ENCODE measurements at places on chromosomes 5 and 9.
A peak's percentile ranks its signal among the peaks of the same experiment; 100 is the strongest.

DNA sequence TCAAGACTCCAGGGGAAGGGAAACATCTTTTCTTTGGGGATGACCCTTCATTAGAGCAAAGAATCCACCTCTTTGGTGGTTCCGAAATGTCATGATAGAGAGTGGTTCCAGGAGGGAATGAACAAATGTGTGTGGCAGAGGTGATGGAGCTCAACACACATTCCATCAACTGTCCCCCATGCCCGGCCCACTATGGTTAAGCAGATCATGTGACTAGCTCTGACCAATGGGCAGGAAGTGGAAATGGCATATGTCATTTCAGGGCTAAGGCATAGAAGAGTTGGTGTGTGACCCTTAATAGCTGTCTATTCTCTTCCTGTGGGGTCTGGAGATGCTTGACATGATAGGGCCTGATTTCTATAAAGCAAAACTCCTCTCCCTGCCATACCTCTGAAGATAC lies 194.6 kb downstream of the GAS1 start:
- no peak for DNase-seq

DNA sequence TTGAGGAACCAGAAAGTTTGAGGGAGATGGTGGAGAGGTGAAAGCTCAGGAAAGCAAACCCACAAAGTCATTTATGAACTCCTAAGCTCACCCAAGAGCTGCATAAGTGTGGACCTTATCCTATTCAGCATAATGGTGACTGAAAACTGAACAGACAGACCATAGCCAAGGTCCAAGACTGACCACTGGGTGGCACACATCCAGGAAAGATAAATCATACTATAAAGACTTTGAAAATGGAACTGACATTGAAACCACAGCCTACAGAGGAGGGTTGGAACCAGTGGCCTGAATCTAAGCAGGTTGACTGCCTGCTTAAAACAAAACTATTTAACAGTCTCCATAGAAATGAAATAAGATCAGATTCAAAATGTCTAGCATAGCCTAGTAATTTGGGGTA lies 121.0 kb upstream of the RGS7BP start:
- DNase-seq = peak; percentile 4

- DNase-seq = no peak
Observed at GRCh38 chr5:74294231-74294705, 346.3 kb downstream of the ENC1 start.

- no peak for DNase-seq
Observed at GRCh38 chr9:110655754-110656641, 12.6 kb upstream of the MUSK start.

- no peak for DNase-seq
Observed at GRCh38 chr9:105502276-105502675, 54.4 kb downstream of the FSD1L start.

- DNase-seq = peak; percentile 69
Observed at GRCh38 chr9:70113403-70114022, 69.9 kb downstream of the MAMDC2 start.

DNA sequence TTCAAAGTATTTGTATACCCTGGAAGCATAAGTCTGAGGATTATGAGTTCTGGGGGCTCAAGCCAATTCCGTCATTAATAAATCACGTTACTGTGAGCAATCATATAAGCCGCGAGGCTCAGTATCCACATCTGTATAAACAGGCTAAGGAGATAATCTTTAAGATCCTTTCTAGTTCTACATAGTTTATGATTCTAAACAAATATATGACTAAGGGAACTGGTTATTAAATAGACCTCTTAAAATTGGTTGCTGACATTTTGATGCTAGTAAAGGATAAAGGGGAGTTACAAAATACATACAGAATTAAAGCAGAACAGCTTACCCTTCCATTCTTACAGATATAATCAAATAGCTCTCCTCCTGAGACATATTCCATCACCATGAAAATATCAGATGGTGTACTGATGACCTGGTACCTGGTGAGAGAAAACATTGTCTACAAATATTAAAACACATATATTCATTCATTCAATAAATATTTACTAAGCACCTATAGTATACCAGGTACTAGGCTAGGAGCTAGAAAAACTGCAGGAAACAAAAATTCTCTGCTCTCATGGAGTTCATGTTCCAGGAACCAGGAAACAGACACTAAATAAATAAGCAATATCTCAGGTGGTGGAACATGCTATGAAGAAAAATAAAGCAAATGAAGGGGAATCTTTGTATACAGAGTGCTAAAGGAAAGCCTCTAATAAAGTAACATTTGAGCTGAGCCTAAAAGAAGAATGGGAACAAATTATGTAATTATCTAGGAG lies 19.5 kb upstream of the TTC33 start:
- DNase-seq = no peak

DNA sequence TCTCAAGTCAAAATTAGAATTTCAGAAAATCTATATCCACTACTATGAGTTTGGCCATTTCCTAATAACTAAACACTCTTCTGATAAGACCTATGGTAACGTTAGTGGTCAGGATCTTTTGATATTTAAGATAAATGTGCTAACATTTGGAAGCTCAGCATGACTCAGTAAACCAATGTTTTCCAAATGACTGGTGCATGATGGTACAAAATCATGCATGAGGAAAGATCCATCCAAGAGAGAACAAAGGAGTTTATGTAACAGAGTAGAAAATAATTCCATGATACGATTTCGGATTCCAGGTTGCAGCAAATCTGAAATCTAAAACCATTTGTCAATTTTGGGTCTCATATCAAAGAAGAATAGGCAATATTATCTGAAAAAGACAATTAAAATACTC lies 279.2 kb downstream of the NSG2 start:
- no peak for DNase-seq

DNA sequence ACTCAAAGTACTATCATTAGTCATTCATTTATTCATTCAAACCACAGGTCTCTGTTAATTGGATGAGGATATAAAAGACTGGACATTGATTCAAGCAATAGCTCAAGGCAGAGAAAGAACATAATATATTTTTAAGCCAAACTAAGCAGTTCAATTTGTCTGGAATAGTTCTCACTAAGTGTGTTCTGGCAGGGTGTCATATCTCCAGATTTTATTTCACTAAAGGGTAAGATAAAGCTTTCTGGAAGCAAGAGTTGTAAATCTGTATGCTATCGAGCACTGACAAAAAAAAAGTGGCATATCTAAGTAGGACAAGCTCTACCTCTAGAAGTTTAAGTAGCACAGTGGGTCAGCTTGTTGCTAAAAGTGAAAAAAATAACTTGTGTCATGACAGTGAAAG lies 375.6 kb downstream of the TUSC1 start:
- no peak for DNase-seq

GRCh38 chr9:84841931-84842330 lies 172.4 kb downstream of the NTRK2 start:
- DNase-seq = no peak

DNA sequence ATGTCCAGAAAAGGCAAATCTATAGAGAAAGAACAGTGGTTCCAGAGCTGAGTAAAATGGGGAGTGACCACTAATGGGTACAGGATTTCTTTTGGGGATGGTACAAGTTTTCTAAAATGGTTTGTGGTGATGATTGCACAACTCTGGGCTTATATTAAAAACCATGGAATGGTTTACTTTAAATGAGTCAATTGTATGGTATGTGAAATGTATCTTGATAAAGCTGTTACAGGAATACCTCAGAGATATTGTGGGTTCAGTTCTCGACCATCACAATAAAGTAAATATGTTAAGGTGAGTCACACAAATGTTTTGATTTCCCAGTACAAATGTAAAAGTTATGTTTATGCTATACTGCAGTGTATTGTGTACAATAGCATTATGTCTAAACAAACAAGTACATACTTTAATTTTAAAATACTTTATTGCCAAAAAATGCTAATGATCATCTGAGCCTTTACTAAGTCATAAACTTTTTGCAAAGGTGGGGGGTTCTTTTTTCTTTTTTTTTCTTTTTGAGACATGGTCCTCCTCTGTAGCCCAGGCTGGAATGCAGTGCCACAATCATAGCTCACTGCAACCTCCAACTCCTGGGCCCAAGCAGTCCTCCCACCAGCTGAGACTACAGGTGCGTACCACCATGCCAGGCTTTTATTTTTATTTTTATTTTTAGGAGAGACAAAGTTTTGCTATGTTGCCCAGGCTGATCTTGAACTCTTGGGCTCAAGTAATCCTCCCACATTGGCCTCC lies 65.9 kb downstream of the SHOC1 start:
- DNase-seq = no peak

DNA sequence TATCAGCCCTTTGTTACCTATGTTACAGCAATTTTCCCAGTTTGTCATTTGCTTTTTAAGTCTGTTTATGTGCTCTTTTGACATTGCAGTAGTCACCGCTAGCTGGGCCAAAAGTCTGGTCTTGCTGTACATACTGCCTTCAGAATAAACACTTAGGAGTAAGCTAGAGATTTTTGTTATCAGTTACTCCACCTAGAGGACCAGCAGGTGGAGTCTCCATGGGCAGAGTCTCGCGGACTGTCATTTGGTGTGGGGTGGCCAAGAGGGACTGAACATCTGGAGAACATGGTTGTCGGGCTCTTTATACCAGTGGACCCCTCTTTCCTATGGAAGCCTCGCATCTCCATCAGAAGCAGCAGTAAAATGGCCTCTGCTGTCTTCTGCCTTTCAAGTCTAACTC lies 10.8 kb upstream of the MGAT1 start:
- no peak for DNase-seq

DNA sequence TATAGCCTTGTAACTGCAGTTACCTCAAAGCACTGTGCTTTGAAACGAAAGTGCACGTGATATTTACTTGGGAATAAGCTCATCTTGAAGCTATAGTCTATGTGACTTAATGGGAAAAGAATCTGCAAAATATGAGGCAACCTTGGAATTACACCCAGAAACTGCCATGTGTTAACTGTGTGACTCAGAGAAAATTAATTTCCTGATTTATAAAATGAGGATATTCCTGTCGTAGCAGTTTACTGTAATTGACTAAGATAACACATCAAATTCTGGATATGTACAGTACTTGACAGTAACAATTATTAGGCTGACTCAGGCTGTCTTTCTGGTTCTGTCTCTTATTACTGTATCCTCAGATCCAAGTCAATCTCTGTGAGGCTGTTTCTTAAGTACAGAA lies 1079.9 kb upstream of the ACO1 start:
- DNase-seq = no peak

DNA sequence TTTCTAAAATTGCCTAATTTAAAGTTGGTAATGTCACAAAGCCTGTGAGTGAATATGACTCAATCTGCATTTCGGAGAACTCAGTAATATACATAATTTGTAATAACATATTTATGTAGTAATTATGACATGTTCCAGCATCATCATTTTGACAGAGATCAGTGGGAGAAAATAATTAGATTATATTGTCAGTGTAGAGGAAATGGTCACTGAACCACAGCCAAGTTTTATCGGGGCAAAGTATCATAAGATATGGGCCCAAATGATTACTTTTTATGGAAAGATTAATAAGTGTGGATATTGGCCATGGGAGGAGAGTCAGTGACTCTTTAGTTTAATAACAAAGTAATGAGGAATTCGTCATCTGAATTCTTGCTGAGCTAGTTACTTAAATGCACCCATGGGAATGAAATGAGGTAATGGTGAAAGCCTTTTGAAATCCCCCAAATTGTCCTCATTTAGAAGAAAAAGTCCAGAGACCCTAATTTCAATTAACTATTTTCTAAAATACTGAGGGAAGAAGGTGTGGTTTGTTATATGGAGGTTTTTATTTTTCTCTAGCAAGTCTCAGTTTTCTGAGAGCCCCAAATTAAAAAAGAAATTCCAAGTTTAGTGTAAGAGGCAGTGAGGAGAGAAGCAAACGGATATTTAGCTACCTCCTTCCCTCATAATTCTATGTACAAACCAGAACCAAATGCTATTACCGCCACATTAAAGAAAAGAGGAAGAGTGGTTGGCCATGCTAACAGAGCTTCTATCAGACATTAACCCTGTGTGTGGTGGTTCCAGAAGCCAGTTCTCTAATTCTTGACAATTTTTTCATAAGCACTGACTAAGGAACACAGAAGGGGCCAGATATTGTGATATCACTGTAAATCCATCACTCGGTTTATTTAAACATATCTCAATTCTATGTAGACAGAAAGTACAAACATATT lies 37.7 kb upstream of the MRPS30 start:
- peak; percentile 17 for DNase-seq

- DNase-seq = no peak
Observed at GRCh38 chr9:34072410-34072809, 23.7 kb upstream of the UBAP2 start.

GRCh38 chr9:19641046-19641445 lies 147.8 kb downstream of the SLC24A2 start:
- no peak for DNase-seq

- no peak for DNase-seq
Observed at GRCh38 chr5:98066910-98067309, 706.6 kb upstream of the RGMB start.

DNA sequence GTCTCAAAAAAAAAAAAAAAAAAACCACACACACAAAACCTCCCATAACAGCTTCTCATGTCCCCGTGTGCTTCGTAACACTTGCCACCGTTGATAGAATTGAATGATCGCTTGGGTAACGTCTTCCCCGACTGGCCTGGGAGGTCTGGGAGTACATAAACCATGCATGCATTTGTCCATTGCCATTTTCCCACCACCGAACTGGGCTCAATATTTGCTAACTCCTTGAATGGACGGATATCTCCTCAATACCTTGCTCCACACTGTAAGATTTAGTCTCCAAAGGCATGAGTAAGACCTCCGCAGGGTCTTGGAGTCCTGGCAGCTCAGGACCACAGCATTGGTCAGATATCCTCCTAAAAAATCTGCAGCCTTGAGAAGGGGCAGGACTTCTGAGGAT lies 3.2 kb upstream of the P4HA2 start:
- DNase-seq = no peak

DNA sequence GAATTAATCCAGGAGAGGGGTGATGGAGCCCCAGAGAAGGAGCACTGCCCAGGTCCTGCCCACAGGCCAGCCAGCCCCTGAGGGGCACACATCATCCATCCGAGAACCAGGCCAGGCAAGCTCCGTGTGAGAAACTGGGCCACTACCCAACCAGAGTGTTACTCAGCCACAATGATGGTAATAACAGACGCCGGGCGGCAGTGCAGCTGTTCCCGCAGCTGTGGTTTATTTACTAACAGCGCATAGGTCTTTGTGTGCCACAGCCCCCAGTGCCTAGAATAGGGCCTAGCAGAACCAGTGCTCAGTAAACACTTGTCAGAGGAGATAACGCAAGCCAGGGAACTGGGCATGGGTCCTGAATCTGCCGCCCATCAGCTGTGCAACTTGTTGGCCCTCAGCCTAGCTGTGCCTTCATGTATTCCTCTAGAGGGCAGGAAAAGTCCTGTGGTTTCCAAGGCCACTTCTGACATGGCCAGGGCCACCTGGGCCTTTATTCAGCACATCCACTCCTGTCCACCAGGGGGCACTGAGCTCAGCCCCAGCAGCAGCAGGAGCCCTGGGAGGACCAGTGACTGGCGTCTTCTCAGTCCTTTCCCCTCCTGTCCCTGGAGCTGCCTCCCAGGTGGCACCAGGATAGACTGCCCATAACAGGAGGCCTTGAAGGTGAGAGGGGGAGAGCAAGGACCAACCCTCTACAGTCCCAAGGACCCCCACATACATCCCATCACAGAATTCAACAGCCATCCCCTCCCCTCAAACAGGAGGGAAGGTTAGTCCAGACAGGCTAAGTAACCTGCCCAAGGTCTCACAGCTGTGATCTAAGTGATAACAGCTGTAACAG lies 2.1 kb downstream of the MXD3 start:
- DNase-seq = peak; percentile 79

- no peak for DNase-seq
Observed at GRCh38 chr5:74310386-74310785, 330.1 kb downstream of the ENC1 start.

GRCh38 chr5:52107210-52107905 lies 680.4 kb upstream of the ITGA1 start:
- no peak for DNase-seq

GRCh38 chr5:17455942-17456341 lies 42.1 kb upstream of the TAF11L2 start:
- DNase-seq = no peak
